ENCODE measurements at places on chromosomes 3 and 15. TPM values are rescaled to one million over a fixed set of nuclear protein-coding genes. Genes with fewer than 3 reads are reported as not detected.

DNA sequence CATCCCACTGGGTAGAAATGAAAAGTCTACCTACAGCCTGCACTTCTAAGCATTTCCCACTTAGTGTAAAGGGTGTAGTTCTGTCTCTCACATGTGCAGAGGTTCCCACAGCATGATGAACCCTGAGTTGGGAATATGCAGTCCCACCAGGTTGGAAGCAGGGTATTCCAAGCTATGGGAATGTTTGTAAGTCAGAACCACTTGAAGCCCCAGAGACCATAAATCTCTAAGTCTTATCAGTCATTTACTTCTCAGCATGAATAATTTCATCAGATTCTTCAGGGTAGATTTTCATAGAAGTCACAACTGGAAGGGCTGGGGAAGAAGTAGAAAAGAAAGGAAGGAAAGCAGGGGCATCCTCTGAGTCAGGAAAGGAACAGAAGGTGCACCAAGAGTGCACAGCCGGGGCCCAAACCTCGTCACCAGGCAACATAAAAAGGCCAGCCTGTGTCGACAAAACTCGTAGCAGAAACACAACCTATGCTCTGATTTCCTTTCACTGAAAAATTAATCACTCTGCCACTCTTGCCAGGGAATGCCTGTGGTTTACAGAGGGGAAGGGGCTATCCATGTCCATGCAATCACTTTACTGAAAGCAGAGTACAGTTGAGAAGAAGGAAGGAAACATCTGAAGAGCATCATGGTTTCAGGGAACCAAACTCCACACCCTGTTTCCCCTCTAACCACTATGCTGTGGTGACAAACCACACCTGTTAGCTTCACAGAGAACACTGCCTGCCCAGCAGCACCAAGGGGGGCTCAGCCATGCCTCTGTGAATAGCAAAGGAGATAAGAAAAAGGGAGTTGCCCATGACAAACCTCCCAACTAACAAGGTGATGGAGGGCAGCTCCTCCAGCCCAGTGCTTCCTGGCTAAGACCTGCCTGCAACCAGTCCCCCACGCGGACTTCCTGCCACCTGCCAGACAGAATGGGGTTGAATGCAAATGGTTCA, 40.5 kb downstream of the SH3BP5 start:
- DNase-seq: no peak

DNA sequence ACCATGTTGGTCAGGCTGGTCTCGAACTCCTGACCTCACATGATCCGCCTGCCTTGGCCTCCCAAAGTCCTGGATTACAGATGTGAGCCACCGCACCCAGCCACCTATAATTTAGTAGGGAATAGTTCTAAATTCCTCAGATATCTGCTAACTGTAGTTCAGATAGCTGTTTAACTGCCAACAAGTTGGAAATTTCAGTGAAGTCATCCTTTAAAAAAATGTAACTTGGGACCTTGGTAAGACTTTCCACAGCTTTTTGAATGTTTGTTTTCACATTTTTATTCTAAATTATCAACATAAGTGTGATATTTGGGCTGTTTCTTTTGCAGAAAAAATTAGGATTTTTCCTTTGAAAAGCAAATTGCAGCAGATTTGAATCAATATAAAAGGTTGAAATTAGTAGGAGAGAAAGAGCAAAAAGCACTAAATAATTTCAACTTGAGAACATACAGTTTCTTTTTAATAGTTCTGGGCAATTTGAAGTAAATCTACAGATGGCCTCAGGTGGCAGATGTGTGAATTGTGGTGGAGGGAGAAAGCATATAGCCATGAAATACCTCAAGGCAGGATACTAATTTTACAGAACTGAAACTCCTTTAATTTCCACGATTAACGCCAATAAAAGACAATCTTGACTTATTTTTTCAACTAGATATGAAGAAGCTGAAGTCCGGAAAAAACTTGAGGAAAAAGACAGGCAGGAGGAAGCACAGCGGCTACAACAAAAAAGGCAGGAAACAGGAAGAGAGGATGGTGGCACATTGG, 34.3 kb downstream of the USP8 start:
- DNase-seq: peak; percentile 59

DNA sequence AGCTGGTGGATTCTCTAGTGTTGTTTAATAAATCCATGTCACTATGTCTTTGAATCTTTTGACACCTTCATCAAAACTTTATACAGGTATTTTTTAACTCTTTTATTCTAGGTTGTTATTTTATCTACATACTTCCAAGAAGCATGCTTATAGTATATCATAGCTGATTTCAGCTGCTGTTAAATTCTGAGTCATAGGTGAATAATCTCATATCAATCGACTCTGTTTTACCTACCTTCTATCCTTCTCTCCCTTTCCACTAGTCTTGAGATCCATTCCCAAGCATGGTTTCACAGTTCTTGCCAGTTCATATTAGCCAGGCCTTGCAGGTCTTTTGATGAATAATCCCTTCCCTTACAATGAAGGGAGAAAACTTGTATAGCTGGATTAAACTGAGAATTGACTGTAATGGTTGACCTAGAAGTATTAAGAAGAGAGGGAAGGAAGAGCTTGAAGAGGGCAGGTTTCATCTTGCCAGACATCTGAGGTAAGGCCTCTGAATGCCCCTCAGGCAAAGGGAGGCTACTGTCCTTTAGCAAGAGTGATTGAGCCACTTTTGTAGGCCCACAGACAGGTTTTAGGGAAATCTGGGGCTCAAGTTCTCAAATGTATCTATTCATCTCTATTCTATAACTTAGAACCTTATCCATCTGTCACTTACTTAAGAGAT, 146.4 kb downstream of the EPHA6 start:
- no peak for DNase-seq

DNA sequence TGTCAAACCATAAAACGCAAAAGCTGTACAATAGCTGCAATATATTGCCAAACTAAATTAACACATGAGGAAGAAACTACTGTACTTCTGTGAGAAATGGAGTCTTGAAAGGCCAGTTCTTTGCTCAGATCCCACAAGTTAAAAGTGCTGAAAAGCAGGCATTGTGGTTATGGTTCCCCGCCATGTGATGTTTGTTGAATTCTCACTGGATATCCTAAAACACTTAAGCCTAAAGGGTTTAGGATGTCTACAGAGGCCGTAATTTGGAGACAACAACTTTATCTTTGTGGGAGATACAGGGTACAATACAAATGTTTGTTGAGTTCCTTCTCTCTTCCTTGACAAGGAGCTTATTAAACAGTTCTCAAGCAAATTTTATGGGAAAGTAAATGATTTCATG, 53.2 kb downstream of the TMEM212 start:
- no peak for DNase-seq

Gene CPNE9
- not detected for polyA plus RNA-seq

All from muscle of arm (tissue), 14 donors.